ENCODE measurements at places on chromosomes 3 and 15.

DNA sequence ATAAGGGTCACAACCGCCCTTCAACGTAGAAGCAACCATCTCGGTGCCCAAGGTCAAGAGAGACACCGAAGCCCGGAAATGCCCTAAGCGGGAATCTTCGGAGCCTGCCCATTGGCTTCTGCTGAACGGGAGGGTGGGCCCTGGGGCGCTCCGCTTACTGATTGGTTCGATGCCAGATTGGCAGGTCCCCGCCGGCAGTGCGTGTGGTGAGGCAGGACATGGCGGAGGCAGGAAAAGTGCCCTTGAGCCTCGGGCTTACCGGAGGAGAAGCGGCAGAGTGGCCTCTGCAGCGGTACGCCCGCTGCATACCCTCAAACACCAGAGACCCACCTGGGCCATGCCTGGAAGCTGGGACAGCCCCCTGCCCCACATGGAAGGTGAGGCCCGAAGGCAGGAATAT lies at the start of gene REC114:
Gene REC114 (plus strand): TSS at position 197 of the 400 bp plus-strand sequence. CDS start 22 bp downstream, at position 219.
- H3K4me3 ChIP-seq, result no peak within 1 kb of the TSS
- no peak within 1 kb of the TSS for H3K27ac ChIP-seq
- H3K27me3 ChIP-seq, result peaks cover 7% of the 10 kb centered on the region
- H3K4me1 ChIP-seq, result no peaks in the 10 kb centered on the region

- no peak overlapping the region for H3K4me3 ChIP-seq
- H3K4me1 ChIP-seq, result peaks cover 36% of the 10 kb centered on the region
- peak; percentile 62 for DNase-seq
- no peaks in the 10 kb centered on the region for H3K36me3 ChIP-seq
- no peak overlapping the region for H3K27ac ChIP-seq
These were observed 1.7 kb upstream of the TGM5 start for GRCh38 chr15:43268111-43269105.

GRCh38 chr3:56914646-56915045 lies 112.9 kb upstream of the ARHGEF3 start:
- H3K27me3 ChIP-seq, result no peaks in the 10 kb centered on the region
- peaks cover 28% of the 10 kb centered on the region for H3K4me1 ChIP-seq
- H3K36me3 ChIP-seq, result no peaks in the 10 kb centered on the region
- no peak overlapping the region for H3K27ac ChIP-seq
- H3K4me3 ChIP-seq, result no peak overlapping the region

- no peaks in the 10 kb centered on the region for H3K27me3 ChIP-seq
- DNase-seq, result no peak
- peaks cover 43% of the 10 kb centered on the region for H3K4me1 ChIP-seq
- H3K27ac ChIP-seq, result peak overlapping the region; percentile 91
- H3K4me3 ChIP-seq, result peak overlapping the region; percentile 89
- peaks cover 11% of the 10 kb centered on the region for H3K36me3 ChIP-seq
These were observed 1.1 kb downstream of the CHCHD4 start for GRCh38 chr3:14123308-14124222.

- H3K4me3 ChIP-seq, result no peak overlapping the region
- DNase-seq, result no peak
- peaks cover 5% of the 10 kb centered on the region for H3K27me3 ChIP-seq
- no peak overlapping the region for H3K27ac ChIP-seq
- no peaks in the 10 kb centered on the region for H3K36me3 ChIP-seq
- no peaks in the 10 kb centered on the region for H3K4me1 ChIP-seq
These were observed 97.3 kb upstream of the LRIG1 start for GRCh38 chr3:66598168-66598567.

DNA sequence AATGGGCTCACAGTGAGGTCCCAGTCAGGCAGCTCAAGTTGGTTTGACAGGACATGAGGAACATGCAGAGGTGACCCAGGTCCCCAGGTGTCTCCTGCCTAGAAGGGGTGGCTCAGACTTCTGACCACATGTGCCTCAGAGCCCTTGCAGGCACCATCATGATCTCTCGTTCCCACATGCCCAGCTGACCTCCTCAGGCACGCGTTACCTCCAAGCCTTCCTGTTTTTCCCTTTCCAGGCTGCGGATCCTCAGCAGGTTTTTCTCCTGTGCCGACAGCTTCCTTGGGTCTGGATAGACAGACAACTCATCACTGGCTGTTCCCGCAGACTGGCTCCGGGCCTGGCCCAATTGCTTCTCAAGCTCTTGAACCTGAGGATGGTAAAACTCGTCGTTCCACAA lies 30.4 kb downstream of the CCDC13 start:
- peaks cover 9% of the 10 kb centered on the region for H3K4me1 ChIP-seq
- H3K4me3 ChIP-seq, result no peak overlapping the region
- no peaks in the 10 kb centered on the region for H3K36me3 ChIP-seq
- H3K27me3 ChIP-seq, result no peaks in the 10 kb centered on the region
- H3K27ac ChIP-seq, result no peak overlapping the region

GRCh38 chr3:8762607-8763377 lies 6.6 kb downstream of the OXTR start:
- peaks cover 9% of the 10 kb centered on the region for H3K27me3 ChIP-seq
- H3K4me1 ChIP-seq, result no peaks in the 10 kb centered on the region
- H3K4me3 ChIP-seq, result no peak overlapping the region
- no peak overlapping the region for H3K27ac ChIP-seq
- no peak for DNase-seq

DNA sequence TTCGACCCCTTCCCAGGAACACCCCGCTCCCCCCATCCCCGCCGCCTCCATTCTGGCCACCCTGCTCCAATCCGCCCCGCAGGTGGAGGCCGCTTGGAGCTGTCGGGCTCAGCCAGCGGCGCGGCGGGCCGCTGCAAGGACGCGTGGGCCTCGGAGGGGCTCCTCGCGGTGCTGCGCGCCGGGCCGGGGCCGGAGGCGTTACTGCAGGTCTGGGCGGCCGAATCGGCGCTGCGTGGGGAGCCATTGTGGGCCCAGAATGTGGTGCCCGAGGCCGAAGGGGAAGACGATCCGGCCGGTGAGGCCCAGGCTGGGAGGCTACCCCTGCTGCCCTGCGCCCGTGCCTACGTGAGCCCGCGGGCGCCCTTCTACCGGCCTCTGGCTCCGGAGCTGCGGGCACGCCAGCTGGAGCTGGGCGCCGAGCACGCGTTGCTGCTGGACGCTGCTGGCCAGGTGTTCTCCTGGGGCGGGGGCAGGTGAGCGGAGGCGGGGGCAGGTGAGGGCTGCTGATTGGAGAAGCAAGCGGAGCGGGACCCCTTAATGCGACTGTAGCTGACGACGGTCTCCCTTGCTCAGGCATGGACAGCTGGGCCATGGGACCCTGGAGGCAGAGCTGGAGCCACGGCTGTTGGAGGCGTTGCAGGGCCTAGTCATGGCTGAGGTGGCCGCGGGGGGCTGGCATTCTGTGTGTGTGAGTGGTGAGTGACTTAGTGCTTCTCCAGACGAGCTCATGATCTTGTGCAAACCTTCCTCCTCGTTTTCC lies 2.5 kb downstream of the RCCD1 start:
- DNase-seq, result peak; percentile 13
- peaks cover 49% of the 10 kb centered on the region for H3K36me3 ChIP-seq
- peaks cover 26% of the 10 kb centered on the region for H3K4me1 ChIP-seq
- H3K27me3 ChIP-seq, result no peaks in the 10 kb centered on the region
- H3K27ac ChIP-seq, result no peak overlapping the region

DNA sequence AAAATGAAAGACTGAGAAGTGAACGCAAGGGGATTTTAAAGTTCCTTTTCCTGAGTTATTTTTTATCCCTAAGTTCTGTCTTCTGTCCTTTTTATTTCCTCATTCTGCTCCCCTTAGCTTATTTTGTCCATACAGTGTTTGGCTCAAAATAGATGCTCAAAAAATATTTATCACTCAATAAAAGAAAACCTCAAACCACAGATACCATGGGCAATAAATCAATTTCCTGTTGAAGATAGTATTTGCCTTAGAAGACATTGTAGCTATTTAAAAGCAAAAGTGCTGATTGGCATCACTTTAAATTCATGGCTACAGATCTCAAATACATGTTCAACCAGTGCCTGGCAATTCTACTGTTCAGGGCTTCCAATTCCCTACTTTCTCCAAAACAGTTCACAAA lies 316.5 kb upstream of the ADAMTS9 start:
- H3K27me3 ChIP-seq, result no peaks in the 10 kb centered on the region
- no peaks in the 10 kb centered on the region for H3K36me3 ChIP-seq
- DNase-seq, result no peak

GRCh38 chr3:39149498-39150147 lies 3.8 kb downstream of the CSRNP1 start:
- no peak overlapping the region for H3K4me3 ChIP-seq
- DNase-seq, result no peak
- no peaks in the 10 kb centered on the region for H3K27me3 ChIP-seq
- H3K36me3 ChIP-seq, result no peaks in the 10 kb centered on the region
- H3K4me1 ChIP-seq, result peaks cover 87% of the 10 kb centered on the region

GRCh38 chr3:24037971-24038370 lies 92.9 kb downstream of the NR1D2 start:
- no peaks in the 10 kb centered on the region for H3K36me3 ChIP-seq
- peaks cover 15% of the 10 kb centered on the region for H3K4me1 ChIP-seq
- no peak overlapping the region for H3K4me3 ChIP-seq
- H3K27ac ChIP-seq, result no peak overlapping the region
- DNase-seq, result no peak

DNA sequence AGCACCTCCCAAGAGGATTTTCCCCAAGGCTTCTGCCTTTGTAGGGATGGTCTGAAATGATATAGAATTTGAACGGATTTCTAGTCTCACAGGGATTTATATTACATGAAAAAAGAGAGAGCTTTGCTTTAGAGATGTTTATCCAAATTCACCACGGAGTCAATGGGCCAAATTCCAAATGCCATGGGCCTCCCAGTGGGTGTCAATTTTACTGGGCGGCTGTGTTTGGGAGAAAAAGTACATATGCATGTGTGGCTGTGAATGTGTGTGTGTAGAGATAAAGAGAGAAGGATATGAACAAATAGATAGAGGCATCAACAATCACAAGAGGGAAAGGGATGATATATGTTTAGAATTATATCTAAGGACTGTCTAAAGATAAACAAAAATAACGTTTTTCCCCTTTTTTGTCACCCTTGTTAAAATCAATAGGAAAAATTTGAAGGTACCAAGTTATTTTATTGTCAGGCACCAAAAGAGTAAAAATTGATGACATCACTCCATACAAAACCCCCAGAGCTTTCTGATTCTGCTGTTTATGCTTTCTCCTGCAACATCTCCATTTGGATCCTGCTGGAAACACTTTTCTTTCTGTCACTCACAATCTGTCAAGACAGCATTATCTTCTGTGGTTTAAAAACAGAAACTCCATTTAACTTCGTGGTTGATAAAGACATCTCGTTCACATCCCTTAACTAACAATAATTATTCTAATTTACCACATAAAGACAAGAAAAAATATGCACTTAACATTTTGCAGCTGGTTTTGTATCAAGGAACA lies 160.7 kb downstream of the FHIT start:
- H3K4me3 ChIP-seq, result no peak overlapping the region
- no peaks in the 10 kb centered on the region for H3K4me1 ChIP-seq
- no peaks in the 10 kb centered on the region for H3K36me3 ChIP-seq
- no peak for DNase-seq

DNA sequence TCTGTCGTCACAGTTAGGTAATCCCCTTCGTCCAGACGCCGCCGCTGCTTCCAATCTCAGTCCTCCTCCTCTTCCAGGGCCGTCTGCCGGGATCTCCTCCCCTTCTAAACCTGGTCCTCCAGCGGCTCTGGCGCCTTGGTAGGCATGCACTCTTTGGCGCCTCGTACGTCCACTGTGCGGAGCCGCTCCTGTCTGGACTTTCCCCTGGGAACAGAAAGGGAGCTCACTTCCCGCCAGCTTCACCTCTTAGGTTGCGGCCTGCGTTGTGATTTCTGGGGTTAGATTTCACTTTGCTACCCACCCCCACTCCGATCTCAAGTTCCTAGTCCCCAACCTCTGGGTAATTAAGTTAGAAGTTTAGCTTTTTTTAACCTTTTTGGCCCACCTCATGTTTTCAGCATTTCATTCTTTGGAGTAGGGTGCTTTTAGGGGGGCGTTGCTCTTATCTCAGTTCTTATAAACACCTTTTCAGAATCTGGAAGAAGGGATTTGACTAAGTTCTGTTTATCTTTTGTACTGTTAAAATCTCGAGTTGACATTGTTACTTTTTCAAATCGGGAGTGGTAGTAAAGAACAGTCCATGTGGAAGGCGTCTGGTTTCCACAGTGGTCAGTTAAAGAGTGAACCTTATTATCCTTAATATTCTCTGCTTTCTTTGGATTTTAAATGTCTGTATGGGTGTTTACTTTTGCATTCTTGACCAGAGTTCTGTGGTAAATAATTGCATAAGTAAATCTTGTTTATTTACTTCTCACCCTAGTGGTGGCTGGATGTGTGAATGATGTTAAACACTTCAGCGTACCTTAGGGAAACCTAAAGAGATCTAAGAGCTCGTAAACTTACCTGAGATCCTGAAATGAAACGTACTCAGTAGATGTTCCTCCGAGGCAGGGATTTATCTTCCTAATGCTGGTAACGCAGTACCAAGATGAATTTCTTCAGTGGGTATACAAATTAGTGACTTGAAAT lies 611 bp downstream of the CTDSPL2 start:
- H3K27ac ChIP-seq, result peak overlapping the region; percentile 95
- peak; percentile 52 for DNase-seq
- H3K4me1 ChIP-seq, result peaks cover 6% of the 10 kb centered on the region
- peak overlapping the region; percentile 100 for H3K4me3 ChIP-seq
- no peaks in the 10 kb centered on the region for H3K27me3 ChIP-seq
- no peaks in the 10 kb centered on the region for H3K36me3 ChIP-seq

- H3K4me3 ChIP-seq, result no peak overlapping the region
- no peaks in the 10 kb centered on the region for H3K4me1 ChIP-seq
- no peaks in the 10 kb centered on the region for H3K36me3 ChIP-seq
- peaks cover 10% of the 10 kb centered on the region for H3K27me3 ChIP-seq
- no peak overlapping the region for H3K27ac ChIP-seq
- no peak for DNase-seq
These were observed 311.5 kb upstream of the ROPN1 start for GRCh38 chr3:124303305-124303910.

DNA sequence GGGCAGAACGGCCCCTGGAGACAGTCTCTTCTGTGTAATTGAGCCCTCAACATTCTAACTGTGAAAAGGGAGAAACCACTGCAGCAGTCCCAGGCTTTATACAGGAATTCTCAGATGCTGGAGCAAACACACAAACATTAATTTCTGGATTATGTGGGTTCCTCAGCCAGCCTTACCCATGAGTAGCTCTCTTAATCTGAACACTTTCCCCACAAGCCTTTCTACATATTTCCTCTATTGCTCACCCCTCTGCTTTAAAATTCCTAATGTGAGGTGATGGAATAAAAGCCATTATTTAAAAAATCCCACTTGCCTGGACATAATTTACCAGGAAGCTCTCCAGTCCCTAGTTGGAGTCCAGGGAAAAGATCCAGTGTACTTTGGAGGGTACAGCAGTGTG lies 139.0 kb downstream of the CTNNB1 start:
- H3K4me1 ChIP-seq, result no peaks in the 10 kb centered on the region
- no peaks in the 10 kb centered on the region for H3K36me3 ChIP-seq
- H3K27me3 ChIP-seq, result no peaks in the 10 kb centered on the region

- no peaks in the 10 kb centered on the region for H3K36me3 ChIP-seq
- no peaks in the 10 kb centered on the region for H3K4me1 ChIP-seq
- H3K27me3 ChIP-seq, result peaks cover 37% of the 10 kb centered on the region
- no peak overlapping the region for H3K27ac ChIP-seq
These were observed 128.1 kb downstream of the NSMCE3 start for GRCh38 chr15:29141308-29142128.

DNA sequence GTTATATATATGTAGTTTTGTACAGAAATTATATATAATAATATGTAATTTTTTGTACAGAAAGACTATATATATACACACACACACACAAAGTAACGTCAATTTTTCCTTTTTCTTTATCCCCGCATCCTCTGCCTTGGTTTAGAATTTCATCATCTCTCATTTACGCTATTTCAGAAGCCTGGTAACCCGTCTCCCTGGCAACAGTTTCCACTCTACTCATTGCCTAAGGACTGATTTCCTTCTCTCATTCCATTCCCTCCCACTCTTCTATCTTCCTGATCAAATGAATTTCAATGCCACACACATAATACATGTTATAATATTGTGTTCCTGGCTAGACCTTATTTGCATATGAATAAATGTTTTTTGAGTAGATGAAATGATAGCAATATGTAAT lies 47.8 kb upstream of the NDN start:
- no peak overlapping the region for H3K4me3 ChIP-seq
- H3K27me3 ChIP-seq, result peaks cover 4% of the 10 kb centered on the region
- no peak for DNase-seq
- H3K36me3 ChIP-seq, result no peaks in the 10 kb centered on the region

Data from common myeloid progenitor, CD34-positive (primary cell).